Gastroesophageal sphincter (tissue), 4 donors: ENCODE measurements at places on chromosomes 12 and 14.

GRCh38 chr12:51647647-51648046, 56.6 kb downstream of the SCN8A start:
- ATAC-seq = no peak
- no peaks in the 10 kb centered on the region for H3K4me1 ChIP-seq
- H3K36me3 ChIP-seq = no peaks in the 10 kb centered on the region
- no peak overlapping the region for H3K4me3 ChIP-seq
- no peaks in the 10 kb centered on the region for H3K27me3 ChIP-seq

DNA sequence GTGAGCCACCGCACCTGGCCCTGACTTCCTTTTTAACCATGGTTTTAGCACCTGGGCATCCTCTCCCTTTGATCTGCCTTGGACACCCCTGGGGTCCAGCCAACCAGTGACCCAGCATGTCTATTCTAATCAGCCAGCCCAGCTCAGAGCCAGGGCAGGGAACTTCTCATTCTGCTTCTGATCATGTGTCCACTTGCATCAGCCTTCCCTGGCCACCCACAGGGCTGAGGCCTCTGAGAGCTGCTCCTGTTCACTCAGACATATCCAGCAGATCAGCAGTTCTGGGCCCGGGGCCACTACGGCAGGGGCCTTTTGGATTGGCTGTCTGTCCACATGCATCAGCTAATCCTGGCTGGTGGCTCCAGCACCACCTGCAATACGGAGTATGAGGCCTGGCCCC, 117.9 kb upstream of the MAP1LC3B2 start:
- ATAC-seq = no peak
- H3K4me1 ChIP-seq = no peaks in the 10 kb centered on the region

DNA sequence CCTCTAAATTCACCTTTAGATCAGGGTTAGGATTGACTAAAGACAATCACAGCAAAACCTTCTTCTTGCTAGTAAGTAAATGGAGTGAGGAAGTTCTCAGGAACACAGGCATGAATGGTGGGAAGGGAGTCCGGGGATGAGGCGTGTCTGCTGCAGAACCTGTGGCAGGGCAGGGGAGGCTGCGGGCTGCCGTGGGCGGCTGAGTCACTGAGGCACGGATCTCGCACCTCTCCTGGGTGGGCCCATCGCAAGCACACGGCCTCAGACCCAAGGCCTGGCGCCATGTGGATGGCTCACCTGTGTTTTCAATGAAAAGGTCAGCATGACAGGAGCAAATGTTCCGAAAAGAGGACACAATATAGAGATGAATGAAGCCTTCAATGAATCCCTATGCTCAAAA, 85.4 kb downstream of the PIWIL1 start:
- H3K4me1 ChIP-seq = no peaks in the 10 kb centered on the region
- no peak overlapping the region for H3K4me3 ChIP-seq
- ATAC-seq = no peak
- H3K27me3 ChIP-seq = no peaks in the 10 kb centered on the region
- no peak overlapping the region for H3K27ac ChIP-seq
- H3K36me3 ChIP-seq = no peaks in the 10 kb centered on the region

- H3K4me1 ChIP-seq = peaks cover 7% of the 10 kb centered on the region
- H3K27ac ChIP-seq = no peak overlapping the region
- H3K4me3 ChIP-seq = no peak overlapping the region
- no peak for ATAC-seq
Observed at GRCh38 chr14:89239023-89239422, 178.0 kb downstream of the FOXN3 start.

- peaks cover 22% of the 10 kb centered on the region for H3K4me1 ChIP-seq
- H3K27ac ChIP-seq = peak overlapping the region; percentile 87
- no peak overlapping the region for H3K4me3 ChIP-seq
- no peaks in the 10 kb centered on the region for H3K27me3 ChIP-seq
Observed at GRCh38 chr12:93184672-93185368, 192.9 kb upstream of the NUDT4 start.
